NCI-H748 treated with DMSO at 0.1 percent for 48 hours (cell line): ENCODE measurements at places on chromosomes 2 and 18.
A peak's percentile ranks its signal among the peaks of the same experiment; 100 is the strongest.

- DNase-seq = no peak
Observed at GRCh38 chr2:112957511-112957910, 20.3 kb upstream of the IL36G start.

DNA sequence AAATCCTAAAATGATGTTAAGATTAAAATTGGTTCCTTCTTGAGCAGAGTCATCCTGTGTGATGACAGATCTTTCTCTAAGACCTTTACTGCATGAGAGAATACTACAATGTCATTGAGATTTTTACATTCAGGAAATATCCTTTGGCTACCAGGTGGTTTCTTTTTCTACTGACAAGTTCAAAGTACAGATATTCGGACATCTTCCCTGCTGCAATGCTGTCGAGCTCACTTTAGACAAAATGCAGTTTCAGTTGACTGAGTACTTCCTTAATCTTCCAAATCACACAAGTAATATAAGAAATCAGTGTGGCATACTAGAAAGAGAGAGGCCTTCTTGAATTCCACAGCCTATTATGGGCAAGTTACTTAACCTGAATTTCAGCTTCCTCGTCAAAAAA lies 207.9 kb upstream of the ACVR2A start:
- DNase-seq = no peak

GRCh38 chr2:182482511-182482910 lies 55.7 kb upstream of the PDE1A start:
- DNase-seq = no peak

DNA sequence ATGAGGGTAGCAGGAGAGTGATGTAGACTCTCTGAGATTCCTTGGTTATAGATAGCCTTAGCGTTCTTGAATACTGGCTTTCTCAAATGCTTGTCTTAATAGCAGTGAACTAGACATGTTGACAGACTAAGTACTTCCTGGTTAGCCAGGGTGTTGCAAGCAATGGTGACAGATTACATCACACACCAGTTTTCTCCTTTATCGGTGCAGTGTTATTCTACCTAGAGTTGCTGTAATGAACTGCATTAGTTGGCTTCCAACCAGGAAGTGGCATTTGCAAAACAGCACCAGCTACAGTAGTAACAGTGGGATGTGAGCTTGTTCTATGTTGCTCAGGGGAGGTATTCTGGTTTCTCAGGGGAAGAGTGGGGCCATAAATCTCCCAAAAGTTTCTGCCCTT lies 582.2 kb upstream of the DDX18 start:
- no peak for DNase-seq

DNA sequence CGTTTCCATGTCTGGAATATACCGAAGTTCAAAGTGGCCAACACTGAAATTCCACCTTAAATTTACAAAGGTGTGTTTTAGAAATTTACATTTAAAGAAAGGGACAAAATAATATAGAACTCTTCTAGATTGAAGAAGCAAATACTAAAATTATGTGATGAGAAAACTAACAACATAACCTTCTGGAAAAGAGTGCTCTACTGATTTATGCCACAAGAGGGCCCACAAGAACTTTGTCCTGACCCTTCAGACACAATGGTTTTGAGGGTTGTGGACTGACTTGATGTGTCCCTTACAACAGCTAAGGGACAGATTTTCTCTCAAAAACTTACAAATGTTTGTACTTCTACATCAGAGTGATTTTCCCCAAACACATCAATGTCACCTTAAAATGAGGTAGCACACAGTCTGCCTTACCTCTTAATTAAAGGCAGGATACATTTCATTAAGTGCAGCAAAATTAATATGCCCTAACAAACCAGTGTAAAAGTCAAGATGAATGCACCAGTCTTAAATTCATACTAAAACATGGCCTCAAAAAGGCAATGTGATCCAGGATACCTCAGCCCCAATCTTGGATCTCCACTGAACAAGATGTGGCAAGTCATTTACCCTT lies 36.2 kb downstream of the EIF2AK3 start:
- DNase-seq = peak; percentile 9

GRCh38 chr18:51654488-51655326 lies 457.2 kb upstream of the MEX3C start:
- no peak for DNase-seq

- no peak for DNase-seq
Observed at GRCh38 chr2:80058562-80058961, 246.0 kb downstream of the LRRTM1 start.

GRCh38 chr18:75489493-75490190 lies 62.1 kb upstream of the SMIM21 start:
- DNase-seq = no peak

GRCh38 chr2:48427552-48427951 lies 102.4 kb upstream of the STON1 start:
- no peak for DNase-seq

GRCh38 chr18:63187791-63188460 lies 131.6 kb downstream of the BCL2 start:
- no peak for DNase-seq

- DNase-seq = no peak
Observed at GRCh38 chr18:25594351-25594750, 242.4 kb upstream of the ZNF521 start.

DNA sequence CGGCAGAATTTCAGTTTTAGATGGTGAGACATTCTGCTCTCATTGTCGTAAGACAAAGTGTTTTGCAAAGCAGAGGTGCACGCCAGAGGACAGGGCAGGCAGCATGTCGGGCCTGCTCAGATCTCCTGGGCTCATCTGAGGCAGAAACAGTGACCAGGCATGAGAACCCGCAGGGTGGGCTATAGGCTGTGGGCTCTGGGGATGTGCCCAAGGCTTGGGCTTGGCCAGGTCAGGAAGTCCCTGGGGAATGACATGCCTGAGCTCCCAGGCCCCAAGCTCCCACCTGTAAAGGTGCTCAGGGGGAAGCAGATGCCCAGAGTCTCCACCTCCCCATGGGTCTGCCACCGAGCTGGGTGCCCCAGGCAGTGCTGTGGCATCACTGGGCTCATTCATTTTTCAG lies 35.3 kb downstream of the INHBB start:
- no peak for DNase-seq

GRCh38 chr2:240688553-240688919 lies 3.1 kb upstream of the AQP12A start:
- DNase-seq = no peak

- no peak for DNase-seq
Observed at GRCh38 chr2:127606625-127607398, 39.1 kb upstream of the GPR17 start.

DNA sequence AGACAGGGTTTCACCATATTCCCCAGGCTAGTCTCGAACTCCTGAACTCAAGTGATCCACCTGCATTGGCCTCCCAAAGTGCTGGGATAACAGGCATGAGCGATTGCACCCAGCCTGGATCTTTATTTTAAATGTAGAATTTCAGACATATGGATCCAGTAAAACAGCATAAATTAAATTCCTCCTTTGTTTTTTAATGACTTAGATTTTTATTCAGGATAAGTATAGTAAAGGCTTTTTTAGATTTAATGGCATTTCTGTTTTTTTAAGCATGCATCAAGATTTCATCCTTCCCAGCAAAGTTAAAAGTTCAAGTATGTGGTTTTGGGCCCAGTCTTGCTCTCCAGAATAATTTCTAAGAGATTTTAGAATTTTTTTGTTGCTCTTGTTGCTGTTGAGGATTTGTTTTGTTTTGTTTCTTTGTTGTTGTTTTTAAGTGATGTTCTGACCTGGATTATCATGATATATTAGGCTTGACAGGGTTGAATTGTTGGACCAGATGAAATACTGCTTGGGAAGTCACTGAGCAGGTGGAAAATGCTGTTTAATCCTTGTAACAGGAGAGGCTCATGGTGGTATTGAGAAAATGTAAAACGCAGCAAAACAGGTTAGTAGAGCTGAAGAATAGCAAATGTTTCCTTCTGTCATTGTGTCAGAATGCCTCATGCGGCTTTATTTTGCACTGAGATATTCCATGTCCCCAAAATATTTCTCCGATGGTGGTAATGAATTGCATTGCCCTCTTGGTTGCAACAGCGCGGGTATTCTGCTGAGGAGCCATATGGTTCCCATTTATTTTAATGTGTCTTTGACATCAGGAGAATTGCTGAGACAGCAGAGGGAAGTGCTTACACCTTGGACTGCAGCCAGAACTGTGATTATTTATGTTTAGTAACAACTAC lies 147.9 kb downstream of the GALNT3 start:
- peak; percentile 82 for DNase-seq

- no peak for DNase-seq
Observed at GRCh38 chr2:223697892-223698645, 95.9 kb upstream of the SCG2 start.

DNA sequence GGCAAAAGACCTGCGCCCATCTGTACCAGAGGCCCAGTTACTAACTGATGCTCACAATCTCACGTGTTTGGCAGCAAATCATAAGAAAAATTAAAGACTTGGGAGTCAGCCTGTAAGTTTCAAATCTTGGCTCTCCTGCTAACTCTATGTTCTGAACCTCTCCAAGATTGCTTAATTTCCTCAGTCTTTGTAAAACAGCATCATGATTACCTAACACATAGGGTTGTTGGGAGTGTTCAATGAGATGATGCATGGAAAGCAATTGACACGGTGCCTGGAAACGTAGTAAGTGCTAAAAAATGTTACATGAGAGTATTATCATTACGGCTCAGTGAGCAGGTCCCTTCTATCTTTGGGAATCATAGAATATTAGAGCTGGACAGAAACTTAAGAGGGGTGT lies 497.6 kb upstream of the TCF4 start:
- DNase-seq = no peak

DNA sequence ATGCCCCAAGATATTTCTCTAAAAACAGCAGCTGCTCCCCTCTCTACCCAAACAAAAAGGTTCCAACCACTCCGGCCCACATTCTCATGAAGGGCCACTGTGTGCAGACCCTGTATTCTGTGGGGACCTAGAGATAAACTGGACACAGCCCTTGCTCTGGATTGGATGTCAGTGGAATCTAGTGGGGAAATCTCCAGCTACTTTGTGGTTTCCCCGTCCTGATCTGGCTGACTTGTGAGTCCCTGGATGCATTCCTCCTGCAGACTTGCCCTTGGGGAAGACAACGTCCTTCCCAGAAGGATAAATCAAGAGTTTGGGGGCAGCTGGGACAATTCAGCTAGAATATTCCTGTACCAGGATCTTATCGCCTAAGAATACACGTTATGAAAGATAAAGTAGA lies 151.1 kb downstream of the FSHR start:
- no peak for DNase-seq

DNA sequence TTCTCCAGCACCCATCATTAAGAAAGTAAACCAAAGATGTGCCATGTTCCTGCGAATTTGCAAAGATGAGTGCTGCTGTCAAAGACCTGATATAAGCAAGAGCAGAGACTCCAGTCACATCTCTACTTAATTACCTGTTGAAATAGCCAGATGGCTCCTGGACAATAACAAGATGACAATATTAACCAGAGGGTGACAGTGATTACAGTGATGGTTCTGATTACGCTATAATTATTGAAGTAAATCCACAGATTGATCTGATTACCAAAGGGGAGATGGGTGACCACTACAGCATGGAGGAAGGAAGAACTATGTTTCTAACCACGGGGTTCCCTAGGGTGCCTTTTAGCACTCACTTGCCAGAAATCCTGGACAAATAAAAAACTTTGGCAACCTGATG lies 36.5 kb upstream of the AFF3 start:
- no peak for DNase-seq

DNA sequence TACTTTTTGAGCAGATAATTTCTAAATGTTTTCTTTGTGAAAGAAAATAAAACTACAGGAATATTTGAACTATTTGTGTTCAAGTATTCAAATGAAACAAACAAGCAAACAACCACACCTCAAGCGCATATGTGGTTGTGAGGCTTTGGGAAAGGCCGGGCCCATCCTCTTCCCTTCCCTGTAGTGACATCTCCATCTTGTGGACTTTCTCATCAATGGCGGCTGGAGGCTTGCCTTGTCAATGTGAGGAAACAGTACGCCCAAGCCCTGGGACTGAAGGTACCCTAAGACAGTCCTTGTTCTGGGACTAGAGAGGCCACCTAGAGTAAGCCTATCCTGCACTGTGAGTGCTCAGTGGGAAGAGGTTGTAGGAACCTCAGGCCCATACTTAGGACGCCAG lies 166.8 kb downstream of the TPGS2 start:
- no peak for DNase-seq

- DNase-seq = no peak
Observed at GRCh38 chr2:38129481-38129880, 53.5 kb upstream of the CYP1B1 start.

- DNase-seq = no peak
Observed at GRCh38 chr2:204205082-204205481, 268.5 kb downstream of the ICOS start.

GRCh38 chr2:182115258-182115657 lies 129.6 kb downstream of the PPP1R1C start:
- DNase-seq = no peak

GRCh38 chr2:54767921-54768320 lies 44.5 kb downstream of the EML6 start:
- no peak for DNase-seq
